ENCODE measurements at places on chromosomes 12 and 14.

GRCh38 chr14:99971941-99972747 lies 93.1 kb upstream of the EVL start:
- no peak for DNase-seq

DNA sequence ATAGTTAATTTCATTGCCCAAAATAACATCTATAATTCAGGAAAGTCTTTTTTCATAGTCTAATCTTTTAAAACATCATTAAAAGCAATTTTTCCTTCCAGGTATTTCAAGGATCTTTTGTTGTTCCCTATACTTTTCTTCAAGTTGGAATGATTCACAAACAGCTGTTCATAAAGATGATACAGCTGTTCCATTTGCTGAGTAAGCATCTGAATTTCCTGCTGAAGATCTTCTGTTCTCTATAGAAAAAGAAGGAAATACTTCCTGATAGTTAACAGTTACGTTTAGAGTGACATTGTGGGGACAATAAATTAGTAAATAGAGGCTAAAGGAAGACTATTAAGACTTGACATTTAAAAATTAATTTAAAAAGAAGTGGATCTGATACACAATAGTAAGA lies 30.3 kb upstream of the ESR2 start:
- DNase-seq: no peak

DNA sequence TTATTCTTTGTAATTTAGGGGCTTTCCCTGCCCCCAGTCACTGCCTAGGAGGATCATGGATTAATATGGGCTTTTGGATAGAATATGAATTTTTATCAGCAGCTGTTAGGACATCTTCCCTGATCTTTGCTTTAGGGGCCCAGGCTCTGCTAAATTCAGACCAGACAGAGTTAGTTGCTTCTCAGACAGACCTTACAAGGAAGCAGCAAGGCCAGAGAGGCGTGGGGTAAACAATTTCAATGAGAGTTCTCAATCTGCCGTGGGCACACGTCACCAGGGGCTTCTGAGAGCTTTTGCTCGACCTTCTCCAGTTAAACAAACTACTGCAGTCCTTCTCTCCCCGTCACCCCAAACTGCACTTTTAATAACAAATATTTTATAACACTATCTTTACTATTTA lies 27.7 kb downstream of the FGF6 start:
- DNase-seq: no peak

- DNase-seq: no peak
Observed at GRCh38 chr12:100427078-100427477, 46.6 kb upstream of the NR1H4 start.

DNA sequence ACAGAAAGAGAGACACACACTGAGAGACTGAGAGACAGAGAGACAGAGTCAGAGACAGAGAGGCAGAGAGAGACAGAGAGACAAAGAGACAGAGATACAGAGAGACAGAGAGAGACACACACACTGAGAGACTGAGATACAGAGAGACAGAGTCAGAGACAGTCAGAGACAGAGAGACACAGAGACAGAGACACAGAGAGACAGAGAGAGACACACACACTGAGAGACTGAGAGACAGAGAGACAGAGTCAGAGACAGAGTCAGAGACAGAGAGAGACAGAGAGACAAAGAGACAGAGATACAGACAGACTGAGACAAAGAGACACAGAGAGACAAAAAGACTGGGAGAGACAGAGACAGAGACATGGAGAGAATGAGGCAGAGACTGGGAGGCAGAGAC lies 90.0 kb downstream of the GALNT9 start:
- no peak for DNase-seq

DNA sequence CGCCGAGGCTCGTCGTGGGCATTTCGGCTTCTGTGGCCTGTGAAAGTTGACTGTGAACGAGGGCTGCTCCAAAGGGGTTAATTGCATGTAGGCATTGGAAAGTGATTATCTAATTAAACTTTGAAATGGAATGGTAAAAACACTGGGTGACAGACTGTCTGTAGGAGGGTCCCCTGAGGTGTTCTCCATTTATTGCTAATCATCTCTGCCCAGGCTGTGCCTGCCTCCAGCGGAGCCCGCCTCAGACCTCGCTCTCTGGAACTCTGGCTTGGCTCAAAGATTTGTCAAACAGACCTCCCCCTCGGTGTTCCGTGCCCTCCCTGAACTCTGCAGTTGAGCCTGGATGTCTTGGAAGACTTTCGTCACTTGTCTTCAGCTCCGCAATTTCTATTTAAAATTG lies 50.2 kb upstream of the VRK1 start:
- DNase-seq: no peak

DNA sequence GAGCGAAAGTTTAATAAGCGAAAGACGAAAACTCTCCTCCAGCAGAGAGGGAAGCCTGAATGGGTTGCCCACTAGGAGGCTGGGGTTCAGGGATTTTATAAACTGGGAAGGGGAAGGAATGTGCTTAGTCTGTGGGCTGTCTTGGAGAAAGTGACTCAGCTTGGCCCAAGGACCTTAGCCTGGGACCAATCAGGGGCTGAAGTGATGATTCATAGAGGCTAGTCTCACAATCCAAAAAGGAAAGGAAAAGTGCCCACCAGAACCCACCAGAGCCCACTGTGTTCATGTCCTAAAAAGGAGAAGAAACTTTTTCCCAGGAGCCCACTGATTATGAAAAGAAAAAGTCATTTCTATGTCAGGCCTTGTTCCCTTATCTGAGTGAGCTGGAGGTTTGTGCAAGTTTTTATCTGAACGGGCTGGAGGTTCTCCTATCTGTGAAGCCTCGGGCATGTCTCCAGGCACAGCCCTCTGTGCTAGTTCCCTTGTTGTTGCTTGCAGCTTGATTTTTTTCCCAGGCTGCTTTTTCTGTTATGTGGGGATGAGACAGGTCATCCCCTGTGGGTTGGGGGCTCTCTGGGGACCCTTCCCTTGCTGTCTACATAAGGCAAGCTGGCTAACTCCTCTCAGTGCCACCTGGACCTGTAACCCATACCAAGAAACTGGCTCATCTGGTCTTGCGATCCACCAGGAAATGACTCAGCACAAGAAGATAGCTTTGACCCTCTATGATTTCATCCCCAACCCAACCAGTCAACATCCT lies 8.3 kb upstream of the GOLGA5 start:
- DNase-seq: no peak

- DNase-seq: no peak
Observed at GRCh38 chr14:61581955-61582615, 113.2 kb upstream of the HIF1A start.

- no peak for DNase-seq
Observed at GRCh38 chr12:29222200-29222599, 73.1 kb downstream of the FAR2 start.

DNA sequence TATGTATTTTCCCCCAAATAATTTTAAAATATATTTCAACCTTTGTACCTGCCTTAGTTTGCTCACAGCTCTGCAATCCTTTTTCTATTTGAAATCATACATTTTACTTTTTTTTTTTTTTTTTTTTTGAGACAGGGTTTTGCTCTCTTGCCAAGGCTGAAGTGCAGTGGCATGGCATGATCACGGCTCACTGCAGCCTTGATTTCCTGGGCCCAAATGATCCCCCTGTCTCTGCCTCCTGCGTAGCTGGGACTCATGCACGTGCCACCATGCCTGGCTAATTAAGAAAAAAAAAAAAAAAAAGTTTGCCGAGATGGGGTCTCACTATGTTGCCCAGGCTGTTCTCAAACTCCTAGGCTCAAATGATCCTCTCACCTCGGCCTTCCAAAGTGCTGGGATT lies 1.3 kb upstream of the SYCP3 start:
- no peak for DNase-seq

DNA sequence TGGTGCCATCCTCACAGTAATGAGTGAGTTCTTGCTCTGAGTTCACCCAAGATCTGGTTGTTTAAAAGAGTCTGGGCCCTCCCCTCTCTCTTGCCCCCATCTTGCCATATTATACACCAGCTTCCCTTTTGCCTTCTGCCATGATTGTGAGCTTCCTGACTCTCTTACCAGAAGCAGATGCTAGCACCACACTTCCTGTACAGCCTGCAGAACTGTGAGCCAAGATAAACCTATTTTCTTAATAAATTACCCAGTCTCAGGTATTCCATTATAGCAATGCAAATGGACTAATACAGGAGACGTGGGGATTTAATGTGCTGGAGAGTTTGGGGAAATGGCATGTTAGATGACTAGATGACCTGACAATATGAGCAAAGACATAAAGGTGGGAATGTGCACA lies 12.8 kb downstream of the SLC4A8 start:
- no peak for DNase-seq

- no peak for DNase-seq
Observed at GRCh38 chr12:131092901-131093603, 139.3 kb downstream of the ADGRD1 start.

GRCh38 chr12:48659863-48660262 lies 22.2 kb downstream of the KANSL2 start:
- no peak for DNase-seq

Measured in mesothelial cell of epicardium (in vitro differentiated cells).